ENCODE measurements at places on chromosomes 7 and 10.
A peak's percentile ranks its signal among the peaks of the same experiment; 100 is the strongest.

GRCh38 chr10:100006243-100006886 lies 3.4 kb downstream of the DNMBP start:
- DNase-seq, result no peak

DNA sequence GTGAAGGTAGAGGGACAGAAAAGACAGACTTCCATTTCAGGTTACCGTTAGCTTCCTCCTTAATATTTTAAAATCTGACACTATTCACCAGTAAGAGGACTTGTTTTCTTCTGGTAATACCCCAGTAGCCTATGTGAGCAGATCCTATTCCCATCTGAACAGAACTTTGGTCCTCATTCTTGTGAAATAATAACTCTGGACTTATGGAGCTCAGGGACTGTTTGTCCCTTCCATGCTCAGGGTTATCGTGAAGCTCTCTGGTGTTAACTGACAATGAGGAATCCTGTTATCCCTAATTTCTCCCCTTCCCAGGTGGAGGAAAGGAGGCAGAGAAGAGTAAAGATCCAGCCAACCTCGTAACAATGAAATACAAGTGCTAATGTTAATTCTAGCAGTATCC lies 47.0 kb upstream of the ANKRD1 start:
- no peak for DNase-seq

DNA sequence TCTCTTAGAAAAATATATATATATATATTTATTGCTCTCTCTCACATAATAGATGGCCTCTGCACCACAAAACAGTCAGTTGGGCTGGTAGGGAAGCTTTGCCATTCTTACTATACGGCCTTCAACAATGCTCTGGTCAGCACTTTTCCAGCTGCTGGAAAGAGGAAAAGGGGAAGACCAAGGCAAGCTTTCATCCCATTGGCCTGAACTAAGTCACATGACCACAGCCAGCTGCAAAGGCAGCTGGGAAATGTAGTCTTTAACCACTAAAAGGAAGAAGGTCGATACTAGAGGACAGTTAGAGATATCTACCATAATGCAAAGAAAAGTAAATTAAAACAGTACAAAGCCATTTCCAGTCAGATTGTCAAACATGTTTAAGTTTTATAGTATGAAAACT lies 58.4 kb upstream of the MACROH2A2 start:
- DNase-seq, result no peak

GRCh38 chr10:126838316-126838715 lies 66.9 kb upstream of the DOCK1 start:
- no peak for DNase-seq

DNA sequence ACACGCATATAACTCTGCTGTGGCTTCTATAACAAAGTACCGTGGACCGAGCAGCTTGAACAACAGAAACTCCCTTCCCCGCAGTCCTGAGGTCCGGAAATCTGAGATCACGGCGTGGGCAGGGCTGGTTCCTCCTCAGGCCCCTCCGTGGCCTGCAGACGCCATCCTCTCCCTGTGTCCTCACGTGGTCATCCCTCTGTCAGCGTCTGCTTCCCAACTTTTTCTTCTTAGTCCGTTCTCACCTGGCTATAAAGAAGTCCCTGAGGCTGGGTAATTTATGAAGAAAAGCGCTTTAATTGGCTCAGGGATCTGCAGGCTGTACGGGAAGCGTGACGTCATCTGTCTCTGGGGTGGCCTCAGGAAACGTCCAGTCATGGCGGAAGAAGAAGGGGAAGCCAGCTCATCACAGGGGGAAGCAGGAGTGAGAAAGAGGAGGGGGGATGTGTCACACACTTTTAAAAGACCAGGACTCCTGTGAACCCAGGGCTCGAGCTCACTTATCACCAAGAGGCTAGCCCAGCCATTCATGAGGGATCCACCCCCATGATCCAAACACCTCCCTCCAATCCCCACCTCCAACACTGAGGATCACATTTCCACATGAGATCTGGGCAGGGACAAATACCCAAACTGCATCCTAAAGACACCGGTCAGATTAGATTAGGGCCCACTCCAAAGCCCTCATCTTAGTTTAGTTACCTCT lies 91.2 kb upstream of the INSIG1 start:
- DNase-seq, result no peak

- DNase-seq, result no peak
These were observed 208.9 kb downstream of the ARL4A start for GRCh38 chr7:12896316-12896715.

- DNase-seq, result no peak
These were observed 16.9 kb downstream of the SMURF1 start for GRCh38 chr7:99126921-99127553.

GRCh38 chr7:131529179-131529578 lies 27.2 kb downstream of the PODXL start:
- no peak for DNase-seq

DNA sequence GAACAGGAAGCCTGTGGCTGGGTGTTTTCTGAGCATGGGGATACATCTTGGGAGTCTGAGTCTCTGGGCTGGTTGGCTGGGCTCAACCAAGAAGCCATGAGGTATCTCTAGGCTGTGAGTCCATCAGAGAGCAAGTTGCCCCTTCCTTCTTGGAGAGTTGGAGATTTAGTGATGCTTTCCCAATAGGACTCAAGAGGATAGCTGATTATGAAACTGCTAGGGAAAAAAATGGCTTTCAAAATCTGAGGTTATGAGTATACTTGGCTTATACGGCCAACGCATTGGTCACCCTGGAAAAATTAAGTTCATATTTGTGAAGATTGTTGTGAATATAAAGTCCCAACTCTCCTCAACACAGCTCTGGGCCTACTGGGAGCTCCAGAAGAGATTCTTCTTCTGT lies 162.7 kb upstream of the KMT2E start:
- no peak for DNase-seq

DNA sequence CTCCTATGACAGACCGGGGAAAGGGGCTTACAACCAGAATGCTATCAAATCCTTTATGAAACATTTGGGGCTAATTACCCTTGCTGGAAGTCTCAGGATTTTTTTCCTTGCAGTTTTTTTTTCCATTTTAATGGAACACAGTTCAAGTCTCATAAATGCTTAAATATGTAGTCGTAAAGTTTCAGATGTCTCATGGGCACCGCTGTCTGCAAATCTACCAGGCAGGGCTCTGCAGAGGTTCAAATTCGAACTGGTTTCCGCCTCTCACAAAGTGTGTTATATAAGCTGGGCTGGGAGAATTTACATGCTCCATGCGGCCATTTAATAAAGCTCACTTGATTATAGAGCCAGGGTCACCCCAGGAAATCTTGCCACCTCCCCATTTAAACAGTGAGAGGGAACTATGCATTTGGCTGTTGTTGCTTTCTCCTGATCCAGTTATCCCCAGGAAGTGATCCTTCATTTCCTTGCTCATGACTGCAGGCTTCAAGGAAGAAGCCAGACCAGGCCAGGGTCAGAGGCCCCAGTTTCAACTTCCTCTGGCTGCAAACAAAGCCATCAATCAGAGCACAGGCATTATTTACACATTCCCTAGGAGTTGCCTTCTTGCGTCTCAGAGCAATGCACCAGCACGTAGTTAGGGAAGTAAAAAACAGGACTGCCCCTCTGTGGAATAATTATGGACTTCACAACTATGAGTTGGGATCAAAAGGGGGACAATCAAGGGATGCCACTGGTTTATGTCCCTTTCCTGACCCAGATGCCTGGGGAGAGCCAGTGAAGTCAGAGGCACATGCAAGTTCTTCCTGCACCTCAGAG lies 358.8 kb downstream of the PRPF18 start:
- no peak for DNase-seq

DNA sequence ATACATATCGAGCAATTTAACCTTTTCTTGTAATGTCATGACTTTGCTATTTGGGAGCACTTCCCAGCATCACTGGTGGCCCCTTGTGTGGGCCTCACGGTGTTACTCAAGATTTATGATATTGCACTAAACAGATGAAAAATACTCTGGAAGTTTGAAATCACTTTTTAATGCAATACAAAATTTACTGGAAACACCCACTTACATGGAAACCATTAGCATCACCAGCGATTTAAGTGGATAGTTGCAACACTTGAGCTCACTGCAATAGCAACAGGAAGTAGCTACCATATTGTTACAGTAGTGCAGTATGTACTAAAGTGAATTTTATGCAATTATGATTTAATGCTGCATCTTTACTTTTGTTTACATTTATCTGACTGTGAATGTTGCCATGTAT lies 184.4 kb downstream of the MDFIC start:
- no peak for DNase-seq

- DNase-seq, result no peak
These were observed 561 bp upstream of the HNRNPF start for GRCh38 chr10:43409385-43410109.

DNA sequence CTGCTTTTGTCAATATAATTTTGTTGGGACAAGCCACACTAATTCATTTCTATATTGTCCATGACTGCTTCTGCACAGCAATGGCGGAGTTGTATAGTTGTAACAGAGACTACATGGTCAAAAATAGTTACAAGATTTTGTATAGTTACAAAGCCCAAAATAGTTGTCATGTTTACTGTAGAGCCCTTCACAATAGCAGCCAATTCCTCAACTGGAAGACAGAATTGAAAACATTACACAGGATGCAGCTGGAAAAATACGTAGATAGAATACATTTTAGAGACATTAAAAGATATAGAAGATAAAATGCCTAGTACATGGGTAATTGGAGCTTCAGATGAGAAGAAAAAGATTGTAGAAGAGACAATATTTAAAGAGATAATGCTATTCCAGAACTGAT lies 156.4 kb upstream of the FEZF1 start:
- no peak for DNase-seq

DNA sequence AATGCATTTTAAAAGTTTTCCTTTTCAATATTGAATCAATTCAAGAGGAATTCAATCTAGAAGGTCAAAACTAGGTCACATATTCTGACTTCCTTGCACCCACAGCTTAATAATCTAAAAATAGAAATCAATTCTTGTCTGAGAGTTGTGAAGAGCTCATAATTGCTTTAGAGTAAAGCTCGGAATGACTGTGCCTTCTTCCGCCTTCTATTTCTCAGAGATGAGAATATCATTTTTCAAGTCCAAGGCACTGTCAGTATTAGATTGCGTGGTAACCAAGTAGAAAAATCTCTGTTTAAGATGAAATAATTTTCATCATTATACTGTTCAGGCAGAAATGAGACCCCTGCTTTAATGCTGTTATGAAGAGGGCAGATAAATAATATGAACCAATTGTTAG lies 272.2 kb upstream of the NFE2L3 start:
- DNase-seq, result no peak

GRCh38 chr7:100059251-100059739 lies 9.7 kb downstream of the ZSCAN21 start:
- DNase-seq, result no peak

- peak; percentile 90 for DNase-seq
These were observed 7.9 kb downstream of the HSPB1 start for GRCh38 chr7:76310102-76310957.

GRCh38 chr10:95248989-95249388 lies 41.8 kb downstream of the PDLIM1 start:
- DNase-seq, result no peak

- no peak for DNase-seq
These were observed 151.3 kb downstream of the TRIL start for GRCh38 chr7:28806841-28807240.

GRCh38 chr10:130941886-130942285 lies 369.6 kb downstream of the TCERG1L start:
- no peak for DNase-seq

- peak; percentile 91 for DNase-seq
These were observed 11.9 kb upstream of the TSPAN15 start for GRCh38 chr10:69439350-69439739.

GRCh38 chr7:47074702-47075153 lies 507.2 kb downstream of the TNS3 start:
- no peak for DNase-seq

DNA sequence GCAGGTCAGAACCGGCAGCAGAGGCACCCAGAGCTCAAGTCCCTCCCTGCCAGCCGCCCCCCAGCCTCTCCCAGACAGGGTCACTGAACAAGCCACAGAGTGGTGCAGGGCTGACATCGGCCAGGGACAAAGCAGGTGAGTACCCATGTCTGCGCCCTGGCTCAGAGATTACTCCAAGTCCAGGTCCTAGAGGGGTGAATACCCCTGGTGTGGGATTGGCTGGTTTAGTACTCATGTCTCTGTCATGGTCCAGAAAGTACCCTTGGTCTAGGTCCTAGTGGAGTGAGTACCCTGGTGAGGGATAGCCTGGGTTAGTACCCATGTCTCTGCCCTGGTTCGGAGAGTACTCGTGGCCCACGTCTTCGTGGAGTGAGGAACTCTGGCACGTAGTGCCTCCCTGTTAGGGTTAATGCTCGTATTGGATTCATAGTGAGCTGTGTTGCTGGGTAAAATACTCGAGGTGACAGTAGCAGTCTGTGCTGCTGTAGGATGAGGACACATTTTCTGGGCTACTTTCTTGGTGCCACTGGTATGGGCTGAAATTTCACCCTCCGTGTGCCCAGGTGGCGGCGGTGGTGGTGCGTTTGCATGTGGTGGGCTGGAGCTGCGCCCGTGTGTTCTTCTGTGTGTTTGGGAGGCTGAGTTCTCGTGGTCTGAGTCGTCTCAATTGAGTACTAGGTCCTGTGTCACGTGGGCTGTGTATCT lies 25.5 kb upstream of the KNDC1 start:
- no peak for DNase-seq

GRCh38 chr10:121503587-121504051 lies 94.6 kb downstream of the FGFR2 start:
- DNase-seq, result no peak

DNA sequence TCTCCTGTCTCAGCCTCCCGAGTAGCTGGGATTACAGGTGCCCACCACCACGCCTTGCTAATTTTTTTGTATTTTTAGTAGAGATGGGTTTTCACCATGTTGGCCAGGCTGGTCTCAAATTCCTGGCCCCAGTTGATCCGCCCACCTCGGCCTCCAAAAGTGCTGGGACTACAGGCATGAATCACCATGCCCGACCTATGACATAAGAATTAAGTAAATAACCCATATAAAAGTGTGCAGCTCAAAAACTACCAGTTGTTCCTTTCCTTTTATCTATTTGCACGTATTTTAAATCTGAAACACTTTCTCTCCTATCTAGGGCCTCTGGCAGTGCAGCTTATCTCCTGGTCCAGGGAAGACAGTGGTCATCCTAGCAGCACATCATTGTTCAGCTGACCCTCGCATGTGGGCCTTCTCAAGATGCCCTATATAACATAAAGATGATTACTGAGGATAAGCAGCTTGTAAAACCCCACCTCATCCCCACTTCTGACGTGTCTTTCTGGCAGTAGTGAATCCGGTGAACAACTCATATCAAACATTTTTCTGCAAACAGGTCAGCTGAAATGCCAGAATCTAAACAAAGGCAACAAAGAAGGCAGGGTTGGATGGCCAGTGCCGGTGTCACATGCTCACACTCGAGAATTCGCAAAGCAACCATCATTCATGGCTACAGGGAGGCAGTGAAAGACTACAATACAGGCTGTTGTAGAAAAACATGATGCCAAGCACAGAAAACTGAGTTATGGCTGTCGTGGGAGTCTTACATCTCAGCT lies 36.0 kb upstream of the KCNIP2 start:
- DNase-seq, result no peak

- no peak for DNase-seq
These were observed 84.2 kb upstream of the MKI67 start for GRCh38 chr10:128210215-128211063.

DNA sequence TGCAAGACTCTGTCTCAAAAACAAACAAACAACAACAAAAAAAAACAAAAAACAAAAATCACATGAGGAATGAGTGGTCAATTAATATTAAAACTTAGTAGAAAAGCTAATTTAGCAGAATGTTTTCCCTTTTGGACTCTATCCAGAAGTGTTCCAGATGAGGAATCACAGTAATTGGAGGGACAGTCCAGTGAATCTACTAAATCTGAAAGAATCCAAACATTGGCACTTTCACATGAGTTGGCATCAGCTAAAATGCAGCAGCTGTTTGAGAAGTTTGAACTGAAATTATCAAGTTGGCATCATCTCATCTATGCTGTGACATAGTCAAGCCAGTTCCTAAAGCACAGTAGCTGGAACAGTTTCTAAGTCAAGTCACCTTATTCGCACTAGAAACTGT lies 367.8 kb downstream of the PPP1R3A start:
- peak; percentile 22 for DNase-seq

All from NCI-H1694 (cell line).